ENCODE measurements at places on chromosomes 6 and 20.

DNA sequence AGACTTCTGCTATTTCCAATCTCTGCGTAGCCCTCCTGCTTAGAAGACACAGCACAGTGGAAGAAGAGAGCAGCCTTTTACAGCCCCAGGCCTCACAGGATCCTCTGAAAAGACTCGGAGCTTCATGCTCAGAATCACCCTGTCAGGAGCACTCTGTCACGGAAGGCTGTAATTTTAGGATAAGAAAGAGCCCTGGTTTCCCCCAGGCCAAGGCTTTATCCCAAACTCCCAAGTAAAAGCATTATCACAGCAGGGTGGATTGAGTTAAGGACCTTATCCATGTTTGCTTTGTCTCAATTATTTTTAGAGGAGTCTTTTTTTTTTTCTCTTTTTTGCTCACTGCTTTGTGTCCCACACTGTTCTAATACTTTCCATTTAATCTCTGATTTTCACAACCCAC, 39.2 kb downstream of the ANKS1A start:
- no peak for DNase-seq

DNA sequence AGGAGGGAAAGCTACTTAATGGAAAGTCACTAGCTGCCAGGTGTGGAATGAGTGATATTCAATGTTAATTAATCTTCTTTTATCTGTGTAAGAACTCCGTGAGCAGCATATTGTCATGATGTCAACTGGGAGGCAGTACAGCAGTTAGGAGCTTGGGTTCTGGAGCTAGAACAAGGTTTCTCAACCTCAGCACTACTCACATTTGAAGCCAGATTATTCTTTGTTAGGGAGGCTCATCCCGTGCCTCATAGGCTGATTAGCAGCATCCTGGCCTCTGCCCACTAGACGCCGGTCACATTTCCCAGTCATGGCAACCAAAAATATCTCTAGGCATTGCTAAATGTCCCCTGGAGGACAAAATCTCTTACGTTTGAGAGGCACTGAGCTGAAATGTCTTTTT, 41.2 kb downstream of the BCAS1 start:
- no peak for DNase-seq

- DNase-seq, result no peak
These were observed 575 bp downstream of the SLC44A4 start for GRCh38 chr6:31878222-31878621.

GRCh38 chr6:140178520-140178919, 804.1 kb upstream of the CITED2 start:
- DNase-seq, result no peak

GRCh38 chr6:81145506-81145905, 607.0 kb downstream of the TENT5A start:
- DNase-seq, result no peak

- DNase-seq, result peak; percentile 76
These were observed 31.8 kb downstream of the PSMB9 start for GRCh38 chr6:32885698-32886286.

GRCh38 chr6:133892813-133893691, 4.1 kb downstream of the TCF21 start:
- no peak for DNase-seq

GRCh38 chr6:134453792-134454510, 136.0 kb upstream of the SGK1 start:
- DNase-seq, result no peak

- DNase-seq, result peak; percentile 99
These were observed at the start of gene TBX18 for GRCh38 chr6:84764332-84765049. Gene TBX18 (minus strand): TSS chr6:84764598. CDS start chr6:84764181, 417 bp downstream.

- no peak for DNase-seq
These were observed 560.5 kb downstream of the BCKDHB start for GRCh38 chr6:80667006-80667405.

DNA sequence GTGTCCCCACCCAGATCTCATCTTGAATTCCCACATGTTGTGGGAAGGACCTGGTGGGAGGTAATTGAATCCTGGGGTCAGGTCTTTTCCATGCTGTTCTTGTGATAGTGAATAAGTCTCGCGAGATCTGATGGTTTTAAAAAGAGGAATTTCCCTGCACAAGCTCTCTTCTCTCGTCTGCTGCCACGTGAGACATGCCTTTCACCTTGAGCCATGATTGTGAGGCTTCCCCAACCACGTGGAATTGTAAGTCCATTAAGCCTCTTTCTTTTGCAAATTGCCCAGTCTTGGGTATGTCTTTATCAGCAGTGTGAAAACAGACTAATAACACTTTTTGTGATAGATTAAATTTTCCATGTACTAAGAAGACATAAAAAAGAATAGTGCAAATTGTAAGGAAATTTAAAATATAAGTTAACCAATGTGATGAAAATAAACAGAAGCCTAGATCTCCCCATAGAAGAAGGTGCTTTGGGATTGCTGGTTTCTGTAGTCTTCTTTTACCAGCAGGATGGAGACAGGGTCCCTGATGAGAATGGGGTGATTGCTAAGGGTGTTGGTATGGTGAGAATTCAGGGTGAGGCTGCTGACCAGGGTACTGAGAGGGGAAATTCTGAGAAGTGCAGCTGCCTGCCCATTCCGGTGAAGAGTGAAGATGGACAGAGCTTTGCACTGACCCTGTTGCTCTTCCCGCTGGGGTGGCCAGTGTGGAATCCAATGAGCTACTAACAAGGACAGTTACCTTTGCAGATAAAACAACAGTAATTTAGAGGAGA, 50.7 kb downstream of the BMP2 start:
- DNase-seq, result peak; percentile 8

DNA sequence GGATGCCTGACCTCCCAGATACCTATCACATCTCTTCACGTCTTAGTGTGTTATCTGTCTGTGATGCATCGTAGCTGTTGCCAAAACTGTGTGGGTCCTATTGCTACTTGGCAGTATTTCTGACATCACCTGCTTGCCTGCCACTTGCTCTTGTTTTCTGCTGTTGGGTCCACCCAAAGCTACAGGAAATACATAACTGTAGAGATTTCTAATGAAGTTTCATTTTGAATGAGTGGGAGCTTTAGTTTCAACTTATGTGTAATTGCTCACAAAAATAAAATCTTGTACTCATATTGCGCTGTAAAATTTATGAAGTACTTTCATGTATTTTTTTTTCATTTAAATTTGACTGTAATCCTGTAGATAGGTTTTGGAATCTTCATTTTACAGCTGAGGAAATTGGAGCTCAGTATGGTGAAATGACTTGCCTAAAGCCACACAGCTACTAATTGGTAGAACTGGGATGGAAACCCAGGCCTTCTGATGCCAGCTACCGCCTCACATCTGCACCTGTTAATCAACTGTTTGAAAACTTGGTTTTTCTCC, 113.6 kb upstream of the MAN1A1 start:
- DNase-seq, result no peak

DNA sequence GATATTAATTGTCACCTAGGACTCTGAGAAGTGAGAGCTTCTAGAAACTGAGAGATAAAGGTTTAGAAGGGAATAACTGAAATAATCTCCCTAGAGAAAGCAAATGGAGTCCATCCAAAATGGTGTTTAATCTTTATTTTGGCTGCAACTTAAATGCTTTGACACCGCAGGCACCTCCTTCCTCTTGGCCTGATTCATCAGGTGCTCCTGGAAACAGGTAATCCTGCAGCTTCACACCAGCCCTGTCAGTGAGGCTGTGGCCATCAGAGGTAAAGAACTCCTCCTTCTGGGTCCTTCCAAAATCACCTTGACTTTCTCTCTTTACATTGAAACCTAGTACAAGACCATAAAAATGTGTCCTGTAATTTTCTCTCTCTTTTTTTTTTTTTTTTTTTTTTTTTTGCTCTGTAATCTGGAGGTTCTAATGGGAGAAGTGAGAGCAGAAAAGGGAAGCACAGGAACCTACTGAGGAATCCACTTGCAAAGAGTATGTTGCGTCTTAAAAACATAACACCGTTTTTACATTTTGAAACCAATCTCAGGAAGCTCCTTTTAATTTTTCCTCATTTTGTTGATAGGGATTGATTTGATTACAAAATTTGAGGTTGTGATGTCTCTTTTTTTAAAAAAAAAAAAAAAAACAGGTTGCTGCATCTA, 124.2 kb downstream of the LRRC1 start:
- no peak for DNase-seq

DNA sequence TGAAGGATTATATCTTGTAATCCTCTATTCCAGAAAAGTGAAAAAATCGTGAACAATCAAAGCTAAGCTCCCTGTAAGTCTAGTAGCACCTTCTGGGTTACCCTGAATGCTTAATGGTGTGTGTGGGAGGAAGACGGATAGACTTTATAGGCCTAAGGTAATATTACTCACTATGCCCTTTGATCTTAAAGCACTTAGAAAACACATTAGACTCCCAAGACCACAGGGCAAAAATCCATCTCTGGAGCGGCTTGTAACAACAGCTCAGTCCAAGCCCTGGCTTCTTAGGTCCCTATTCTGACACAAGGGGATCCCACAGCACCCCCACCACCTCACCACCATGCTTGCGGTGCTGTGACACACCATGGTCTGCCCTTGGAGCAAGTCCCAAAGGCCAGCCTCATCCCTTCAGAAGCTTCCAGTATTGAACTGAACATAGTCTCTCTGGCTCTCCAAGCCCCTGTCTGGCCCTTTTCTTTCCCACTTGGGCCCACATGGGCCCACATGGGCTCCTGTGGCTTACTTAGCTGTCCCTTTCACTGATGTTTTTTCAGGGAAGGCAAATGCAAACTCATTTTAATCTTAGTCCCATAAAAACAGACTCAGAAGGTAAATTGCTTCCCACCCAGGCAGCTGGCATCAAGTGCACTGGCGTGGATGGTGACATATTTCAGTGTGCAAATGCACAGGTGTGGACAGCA, 28.3 kb downstream of the C6orf132 start:
- no peak for DNase-seq

DNA sequence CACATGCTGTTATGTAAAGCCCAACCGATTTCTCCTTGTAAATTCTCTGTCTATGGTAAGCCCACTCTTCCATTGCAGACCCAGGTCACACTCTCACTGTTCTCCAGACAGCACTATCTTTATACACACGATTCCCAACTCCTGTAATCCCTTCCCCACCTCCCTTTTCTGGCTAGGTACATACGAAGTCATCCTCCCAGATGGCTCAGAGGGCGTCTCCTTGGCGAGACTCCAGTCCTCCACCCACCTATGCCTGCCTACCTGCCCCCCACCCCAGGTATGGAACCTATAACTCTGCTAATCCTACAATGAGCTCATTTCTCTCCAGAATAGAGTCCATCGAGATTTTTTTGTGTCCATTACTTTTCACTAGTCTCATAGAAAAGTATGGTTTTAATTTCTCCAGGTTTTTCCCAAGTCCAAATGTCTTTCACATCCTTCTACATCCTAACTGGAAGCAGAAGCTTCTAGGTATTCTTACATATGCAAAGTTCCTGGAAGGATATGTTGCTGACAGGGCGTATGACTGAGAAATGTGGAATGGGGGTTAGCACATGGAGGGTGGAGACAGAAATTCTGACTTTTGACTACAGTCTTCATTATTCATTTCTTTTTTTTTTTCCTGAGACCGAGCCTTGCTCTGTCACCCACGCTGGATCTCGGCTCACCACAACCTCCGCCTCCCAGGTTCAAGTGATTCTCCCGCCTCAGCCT, 22.8 kb downstream of the SCML4 start:
- DNase-seq, result peak; percentile 26

GRCh38 chr20:46343975-46344357, 35.7 kb upstream of the CDH22 start:
- no peak for DNase-seq

DNA sequence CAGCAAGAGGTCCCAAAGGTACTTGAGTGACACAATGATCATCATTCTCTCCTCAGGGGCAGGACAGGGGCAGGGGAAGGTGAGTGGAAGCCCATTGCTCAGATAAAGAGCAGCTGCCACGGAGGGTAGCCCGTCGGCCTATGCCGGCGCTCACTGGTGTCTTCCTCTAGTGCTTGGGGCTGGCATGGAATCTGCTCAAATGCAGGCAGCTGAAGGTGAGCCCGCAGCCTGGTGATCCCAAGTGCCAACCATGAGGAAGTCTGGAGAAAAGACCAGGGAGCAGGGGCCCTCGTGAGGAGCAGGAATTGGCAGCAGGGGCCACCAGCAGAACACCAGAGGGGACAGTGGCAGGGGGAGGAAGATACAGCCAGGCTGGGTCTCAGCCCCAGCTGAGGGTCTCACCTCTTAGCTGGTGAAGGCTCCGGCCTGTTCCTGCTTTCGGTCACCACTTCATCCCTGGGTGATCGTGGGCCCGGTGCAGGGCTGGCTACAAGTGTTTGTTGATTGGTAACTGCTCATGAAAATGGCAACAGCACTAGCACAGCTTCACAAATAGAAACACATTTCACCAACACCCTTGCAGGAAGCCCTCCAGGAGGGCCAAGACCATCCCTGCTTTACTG, 24.7 kb downstream of the RBCK1 start:
- no peak for DNase-seq

DNA sequence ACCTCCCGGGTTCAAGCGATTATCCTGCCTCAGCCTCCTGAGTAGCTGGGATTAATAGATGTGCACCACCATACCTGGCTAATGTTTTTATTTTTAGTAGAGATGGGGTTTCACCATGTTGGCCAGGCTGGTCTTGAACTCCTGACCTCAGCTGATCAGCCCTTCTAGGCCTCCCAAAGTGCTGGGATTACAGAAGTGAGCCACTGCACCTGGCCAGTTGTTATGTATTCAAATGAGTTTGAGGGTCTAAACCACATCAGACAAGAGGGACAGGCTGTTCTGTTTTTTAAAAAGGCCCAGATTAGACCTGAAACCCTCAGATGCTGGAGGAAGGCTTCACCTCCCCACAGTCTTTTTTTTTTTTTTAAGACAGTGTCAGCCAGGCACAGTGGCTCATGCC, 4.1 kb upstream of the SPAG4 start:
- no peak for DNase-seq

- no peak for DNase-seq
These were observed 16.9 kb downstream of the ZNF217 start for GRCh38 chr20:53576586-53577318.

- DNase-seq, result no peak
These were observed 23.5 kb upstream of the CCN6 start for GRCh38 chr6:112030206-112030960.

DNA sequence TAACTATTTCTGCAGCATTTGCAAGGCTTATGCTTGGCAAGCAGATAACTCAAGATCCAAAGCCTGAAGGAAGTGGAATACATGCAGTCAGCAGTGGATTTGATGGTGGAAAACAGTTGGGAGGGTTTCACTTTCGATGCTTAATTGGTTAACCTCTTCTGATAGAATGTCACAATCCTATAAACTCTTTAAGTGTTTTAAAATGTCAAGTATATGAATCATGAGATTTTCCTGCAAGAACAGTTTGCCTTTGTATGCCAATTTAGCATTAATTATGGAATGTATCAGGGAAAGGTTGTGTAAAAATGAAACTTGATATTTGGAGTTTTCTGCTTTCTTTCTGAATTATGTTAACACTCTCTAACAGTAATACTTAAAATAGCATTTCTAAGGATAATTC, 36.6 kb downstream of the NKX2-4 start:
- no peak for DNase-seq

DNA sequence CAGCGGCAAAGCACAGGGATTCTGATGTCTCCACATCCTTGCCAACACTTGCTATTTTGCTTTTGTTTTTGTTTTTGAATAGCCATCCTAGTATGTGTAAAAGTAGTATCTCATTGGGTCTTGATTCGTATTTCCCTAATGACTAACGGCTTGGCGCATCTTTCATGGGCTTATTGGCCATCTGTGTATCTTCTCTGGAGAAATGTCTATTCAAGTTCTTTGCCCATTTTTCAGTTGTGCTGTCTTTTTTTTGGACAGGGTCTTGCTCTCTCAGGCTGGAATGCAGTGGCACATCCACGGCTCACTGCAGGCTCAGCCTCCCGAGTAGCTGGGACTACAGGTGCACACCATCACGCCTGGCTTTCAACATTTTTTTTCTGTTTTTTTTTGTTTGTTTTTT, 17.4 kb downstream of the TCFL5 start:
- no peak for DNase-seq

GRCh38 chr20:45181639-45182038, 6.9 kb downstream of the PI3 start:
- DNase-seq, result peak; percentile 33
